Esophagus mucosa (tissue), 1 donor: ENCODE measurements at places on chromosomes 7 and 10.

DNA sequence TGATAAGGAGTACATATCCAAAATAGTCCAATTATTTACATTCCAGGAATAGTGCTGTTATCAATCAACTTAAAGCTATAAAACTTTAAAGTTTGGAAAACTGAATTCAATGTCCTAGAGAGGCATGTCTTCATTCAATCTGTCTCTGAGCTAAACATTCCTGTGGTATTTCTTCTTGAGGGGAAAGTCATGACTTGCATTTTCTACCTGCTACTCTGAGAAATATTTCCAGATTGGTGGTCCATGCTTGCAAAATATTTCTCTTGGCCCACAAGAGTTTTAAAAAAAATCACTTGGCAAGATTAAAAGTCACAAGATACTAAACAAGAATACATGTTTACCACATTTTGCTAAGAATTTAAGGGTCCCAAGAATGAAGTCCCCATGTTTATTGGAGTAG lies 63.6 kb upstream of the HGF start:
- no peak for ATAC-seq

GRCh38 chr7:154844955-154845354 lies 158.0 kb downstream of the PAXIP1 start:
- no peak for ATAC-seq

GRCh38 chr7:107982918-107983389 lies 20.0 kb downstream of the LAMB1 start:
- ATAC-seq = no peak

- no peak for ATAC-seq
Observed at GRCh38 chr7:35241436-35241835, 12.5 kb downstream of the TBX20 start.

DNA sequence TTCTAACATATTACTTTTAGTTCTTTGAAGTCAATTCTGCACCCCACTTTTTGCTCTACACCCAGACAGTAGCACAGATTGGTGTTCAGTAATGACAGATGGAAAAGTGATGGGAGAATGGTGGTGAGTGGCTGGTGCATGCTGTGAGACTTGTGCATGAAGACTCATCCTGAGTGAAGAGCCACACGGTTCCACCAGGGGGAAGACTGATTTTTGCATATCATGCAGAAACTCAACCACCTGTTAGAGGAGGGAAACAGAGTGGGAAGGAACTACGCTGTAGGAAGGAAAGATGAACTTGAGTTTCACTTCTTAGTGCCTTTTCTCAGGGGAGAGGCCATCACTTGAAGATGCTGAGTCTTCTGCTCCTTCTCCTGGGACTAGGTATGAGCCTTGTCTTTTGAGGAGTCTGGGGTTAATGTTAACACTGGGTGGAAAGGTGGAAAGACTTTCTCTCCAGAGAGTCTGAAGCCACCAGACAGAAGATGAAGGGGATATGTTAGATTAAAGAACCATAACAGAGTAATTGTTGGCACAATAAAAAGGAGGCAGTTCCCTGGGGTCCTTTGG lies 9.3 kb upstream of the PRSS1 start:
- ATAC-seq = peak; percentile 32

GRCh38 chr7:27605689-27606269 lies 56.9 kb downstream of the HIBADH start:
- ATAC-seq = no peak

DNA sequence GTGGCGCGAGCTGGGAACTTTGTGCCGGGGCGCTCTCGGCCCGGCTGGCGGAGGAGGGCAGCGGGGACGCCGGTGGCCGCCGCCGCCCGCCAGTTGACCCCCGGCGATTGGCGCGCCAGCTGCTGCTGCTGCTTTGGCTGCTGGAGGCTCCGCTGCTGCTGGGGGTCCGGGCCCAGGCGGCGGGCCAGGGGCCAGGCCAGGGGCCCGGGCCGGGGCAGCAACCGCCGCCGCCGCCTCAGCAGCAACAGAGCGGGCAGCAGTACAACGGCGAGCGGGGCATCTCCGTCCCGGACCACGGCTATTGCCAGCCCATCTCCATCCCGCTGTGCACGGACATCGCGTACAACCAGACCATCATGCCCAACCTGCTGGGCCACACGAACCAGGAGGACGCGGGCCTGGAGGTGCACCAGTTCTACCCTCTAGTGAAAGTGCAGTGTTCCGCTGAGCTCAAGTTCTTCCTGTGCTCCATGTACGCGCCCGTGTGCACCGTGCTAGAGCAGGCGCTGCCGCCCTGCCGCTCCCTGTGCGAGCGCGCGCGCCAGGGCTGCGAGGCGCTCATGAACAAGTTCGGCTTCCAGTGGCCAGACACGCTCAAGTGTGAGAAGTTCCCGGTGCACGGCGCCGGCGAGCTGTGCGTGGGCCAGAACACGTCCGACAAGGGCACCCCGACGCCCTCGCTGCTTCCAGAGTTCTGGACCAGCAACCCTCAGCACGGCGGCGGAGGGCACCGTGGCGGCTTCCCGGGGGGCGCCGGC lies 870 bp downstream of the FZD1 start:
- ATAC-seq = peak; percentile 70

DNA sequence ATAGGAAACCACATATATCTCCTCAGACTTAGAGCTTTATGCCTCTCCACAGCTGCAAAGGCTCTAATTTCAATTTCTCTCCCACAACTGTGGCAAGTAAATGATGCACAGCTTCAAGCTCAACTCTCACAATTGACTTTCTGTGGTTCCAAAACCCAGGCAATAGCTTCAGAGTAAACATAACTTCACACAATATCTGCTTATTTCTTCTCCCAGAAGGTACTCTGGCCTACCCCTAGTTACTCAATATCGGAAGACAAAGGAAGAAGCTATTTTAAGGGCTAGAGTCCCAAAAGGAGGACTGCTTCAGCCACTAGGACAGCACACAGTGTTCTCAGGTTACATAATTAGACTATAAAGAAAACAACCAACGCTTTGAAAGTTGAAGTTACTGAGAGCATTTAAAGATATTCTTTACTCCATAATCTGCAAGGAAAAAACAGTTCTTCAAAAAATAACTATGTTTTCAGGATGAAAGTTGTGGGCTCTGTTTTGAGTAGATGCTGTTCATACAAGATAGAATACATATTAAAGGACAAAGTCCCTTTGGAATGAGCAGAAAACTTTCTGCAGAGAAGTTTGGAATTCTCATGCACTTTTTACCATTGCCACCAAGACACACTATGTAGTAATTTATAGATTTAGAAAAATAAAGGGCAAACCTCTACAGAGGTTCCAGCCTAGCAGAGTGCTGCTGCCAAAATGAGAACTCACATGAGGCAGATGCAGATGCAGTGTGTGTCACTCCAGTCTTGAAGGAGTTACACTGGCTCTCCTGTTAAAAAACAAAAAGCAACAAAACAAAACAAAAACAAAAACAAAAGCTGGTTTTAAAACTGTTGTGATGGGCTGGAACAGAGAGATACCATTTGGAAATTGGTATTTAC lies 81.8 kb downstream of the NT5C2 start:
- ATAC-seq = no peak

DNA sequence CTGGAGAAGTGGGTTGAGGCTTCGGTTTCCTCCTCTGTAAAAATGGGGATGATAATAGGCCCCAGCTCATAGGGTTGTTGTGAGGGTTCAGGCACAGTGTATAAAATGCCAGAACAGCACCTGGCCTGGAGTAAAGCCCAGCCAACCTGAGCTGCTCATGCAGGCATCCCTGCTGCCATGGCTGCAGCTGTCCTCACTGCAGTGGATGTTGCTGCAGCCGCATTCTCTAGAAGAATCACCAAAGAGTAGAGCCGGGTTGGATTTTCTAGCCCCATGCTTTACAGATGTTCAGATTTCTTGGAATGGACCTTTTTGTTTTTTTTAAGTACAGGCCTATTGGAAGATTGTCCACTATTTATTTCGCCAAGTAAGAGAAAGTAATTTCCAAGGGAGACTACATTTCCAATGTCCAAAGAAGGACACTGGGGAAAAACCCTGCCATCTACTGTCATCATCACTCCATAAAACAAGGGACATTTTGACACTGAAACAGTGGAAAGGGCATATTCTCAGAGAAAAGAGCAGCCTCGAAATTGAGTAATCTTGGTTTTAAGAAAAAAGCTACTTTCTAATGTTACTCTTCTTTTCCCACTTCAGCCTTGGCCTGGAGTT lies 147.5 kb upstream of the TCF7L2 start:
- ATAC-seq = no peak

DNA sequence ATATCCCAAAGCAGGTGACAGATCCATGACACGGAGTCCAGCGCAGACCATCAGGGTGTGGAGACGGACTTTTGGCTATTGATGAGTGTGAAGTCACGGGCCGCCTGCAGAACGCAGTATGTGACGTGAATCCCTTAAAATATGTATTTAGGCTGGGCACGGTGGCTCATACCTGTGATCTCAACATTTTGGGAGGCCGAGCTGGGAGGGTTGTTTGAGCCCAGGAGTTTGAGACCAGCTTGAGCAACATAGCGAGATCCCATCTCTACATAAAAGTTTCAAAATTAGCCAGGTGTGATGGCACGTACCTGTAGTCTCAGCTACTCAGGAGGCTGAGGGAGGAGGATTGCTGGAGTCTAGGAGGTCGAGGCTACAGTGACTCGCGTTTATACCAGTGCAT lies 1.9 kb upstream of the AMZ1 start:
- no peak for ATAC-seq

GRCh38 chr10:10903620-10904019 lies 114.1 kb upstream of the CELF2 start:
- ATAC-seq = no peak

GRCh38 chr10:11667756-11668155 lies 56.3 kb upstream of the USP6NL start:
- no peak for ATAC-seq
